Activated T-helper 2 cell treated with anti-CD3 and anti-CD28 coated beads, Interferon-gamma antibody, Interleukin-2, Interleukin-4, amounts not matched to agents 10 μg/mL and 5 μg/mL and 100 μg/mL, durations not matched to agents 14 hours and 24 hours and 36 hours (primary cell): ENCODE measurements at places on chromosomes 16 and 17. TPM values are rescaled to one million over a fixed set of nuclear protein-coding genes. Genes with fewer than 3 reads are reported as not detected.

DNA sequence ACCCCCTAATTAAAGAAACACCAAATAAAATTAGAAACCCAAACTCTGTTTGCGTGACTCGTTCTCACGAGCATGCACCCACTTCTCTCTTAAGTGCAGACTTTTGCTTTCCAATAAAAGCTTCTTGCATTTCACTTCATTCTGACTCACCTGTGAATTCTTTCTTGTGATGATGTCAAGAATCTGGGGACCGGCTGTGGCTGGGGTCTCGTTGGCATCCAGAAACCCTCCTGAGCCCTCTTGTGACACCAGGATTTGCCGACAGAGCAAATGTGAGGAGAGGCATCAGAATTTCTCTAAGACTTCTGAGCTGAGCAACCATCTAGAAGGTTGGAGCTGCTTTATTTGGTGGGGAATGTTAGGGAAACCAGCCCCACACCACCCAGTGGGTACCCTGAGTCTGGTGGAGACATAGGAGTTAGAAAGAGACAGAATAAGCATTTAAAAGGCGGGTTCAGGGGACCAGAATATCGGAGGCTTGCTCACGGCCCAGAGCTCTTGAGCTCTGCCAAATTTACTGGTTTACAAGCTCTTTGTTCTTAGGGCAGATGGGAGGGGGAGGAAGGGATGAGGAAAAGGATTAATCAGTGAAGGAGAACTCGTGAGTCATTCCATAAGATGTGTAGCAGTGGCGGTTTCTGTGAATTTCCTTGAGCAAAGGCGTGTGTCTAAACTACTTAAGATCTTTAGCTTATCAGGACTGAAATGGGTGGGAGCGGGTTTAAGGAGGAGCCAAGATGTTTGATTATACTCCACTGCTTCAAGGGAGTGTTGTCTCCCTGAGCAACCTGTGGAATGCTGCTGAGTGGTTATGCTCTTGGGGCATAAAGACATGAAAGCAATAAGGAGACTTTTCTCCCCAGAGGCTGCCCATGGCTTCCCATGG is 24.2 kb upstream of the TMC5 start:
- DNase-seq, result no peak

DNA sequence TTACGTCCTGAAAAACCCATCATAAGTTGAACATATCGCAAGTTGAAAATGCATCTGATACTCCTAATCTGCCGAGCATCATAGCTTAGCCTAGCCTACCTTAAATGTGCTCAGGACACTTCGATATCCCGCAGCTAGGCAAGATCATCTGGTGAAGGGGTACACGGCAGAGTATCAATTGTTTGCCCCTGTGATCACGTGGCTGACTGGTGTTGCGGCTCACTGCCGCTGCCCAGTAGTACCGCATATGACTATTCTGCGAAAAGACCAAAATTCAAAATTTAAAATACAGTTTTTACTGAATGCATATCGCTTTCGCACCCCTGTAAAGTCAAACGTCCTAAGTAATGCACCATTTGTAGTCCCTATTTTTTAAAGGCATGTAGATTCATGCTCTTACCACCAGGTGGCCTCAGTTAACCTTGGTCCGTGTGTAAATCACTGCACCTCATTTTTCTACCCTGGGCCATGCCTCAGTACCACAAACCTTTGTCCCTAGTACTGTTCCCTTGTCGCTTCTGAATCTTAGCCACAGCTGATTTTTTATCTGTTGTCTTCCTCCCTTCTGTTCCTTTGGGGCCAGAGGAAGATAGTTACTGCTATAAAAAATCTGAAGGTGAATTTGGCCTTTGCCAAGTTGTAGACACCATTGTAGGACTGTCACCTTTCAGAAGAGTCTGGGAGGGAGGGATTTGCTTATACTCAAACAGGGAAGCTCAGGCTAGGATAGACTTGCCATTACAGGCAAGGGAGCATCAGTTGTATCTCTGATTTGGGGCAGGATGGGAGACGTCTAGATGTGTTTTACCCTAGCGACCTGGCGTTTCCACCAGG is 34.4 kb downstream of the WWP2 start:
- DNase-seq, result no peak

- no peak for DNase-seq
Observed at GRCh38 chr17:65852911-65853310, 291.5 kb upstream of the AXIN2 start.

DNA sequence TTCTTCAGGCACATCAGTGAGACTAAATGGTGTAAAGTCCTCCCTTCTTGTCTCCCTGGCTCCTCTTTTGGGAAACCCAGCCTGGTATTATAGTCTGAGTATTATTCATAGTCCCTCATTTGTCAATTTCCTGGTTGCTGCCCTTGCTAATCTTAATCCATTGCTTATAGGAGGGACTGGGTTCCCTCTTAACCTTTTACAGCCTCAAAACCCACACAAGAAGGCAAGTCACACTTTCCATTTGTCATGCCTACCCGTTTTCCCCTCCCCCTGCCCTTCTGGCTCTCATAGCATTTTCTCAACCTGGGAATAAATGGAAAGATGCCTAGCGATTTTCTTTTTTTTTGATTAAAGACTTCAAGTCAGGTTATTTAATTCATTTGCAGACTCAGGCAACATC is 124.8 kb downstream of the MAP2K6 start:
- no peak for DNase-seq

DNA sequence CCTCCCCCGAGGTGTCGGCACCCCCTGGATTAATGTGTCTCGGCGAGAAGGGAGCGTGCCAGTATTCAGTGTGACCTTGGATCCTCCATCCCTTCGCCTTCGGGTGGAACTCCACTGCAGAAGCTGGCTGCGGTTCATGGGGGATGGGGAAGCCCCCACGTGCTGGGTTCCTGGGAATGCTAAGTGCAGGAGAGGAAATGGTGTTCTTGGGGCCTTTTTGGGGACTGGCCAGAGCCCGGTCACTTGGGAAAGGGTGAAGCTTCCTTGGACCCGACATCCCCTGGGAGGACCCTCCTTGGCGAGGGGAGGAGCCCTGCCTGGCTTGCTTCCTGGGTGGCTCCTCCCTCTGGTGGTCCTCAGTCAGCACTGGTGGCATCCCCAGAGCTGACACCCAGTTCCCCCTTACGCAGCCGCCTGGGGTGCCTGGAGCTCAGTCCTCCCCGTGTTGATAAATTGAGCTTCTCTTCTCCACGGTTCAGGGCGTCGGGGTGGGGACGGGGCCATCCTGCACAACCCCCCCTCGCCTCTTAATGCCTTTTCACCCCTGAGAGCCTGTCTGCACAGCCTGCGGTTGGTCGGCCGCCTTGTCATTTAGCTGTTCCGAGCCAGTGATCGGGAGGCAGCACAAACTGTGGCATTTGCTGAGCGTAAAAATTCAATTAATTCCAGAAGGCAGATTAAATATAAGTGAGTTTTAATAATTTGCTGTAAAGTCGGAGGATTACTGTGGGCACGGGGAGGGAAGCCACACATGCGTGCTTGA is 30.7 kb upstream of the GSE1 start:
- no peak for DNase-seq

DNA sequence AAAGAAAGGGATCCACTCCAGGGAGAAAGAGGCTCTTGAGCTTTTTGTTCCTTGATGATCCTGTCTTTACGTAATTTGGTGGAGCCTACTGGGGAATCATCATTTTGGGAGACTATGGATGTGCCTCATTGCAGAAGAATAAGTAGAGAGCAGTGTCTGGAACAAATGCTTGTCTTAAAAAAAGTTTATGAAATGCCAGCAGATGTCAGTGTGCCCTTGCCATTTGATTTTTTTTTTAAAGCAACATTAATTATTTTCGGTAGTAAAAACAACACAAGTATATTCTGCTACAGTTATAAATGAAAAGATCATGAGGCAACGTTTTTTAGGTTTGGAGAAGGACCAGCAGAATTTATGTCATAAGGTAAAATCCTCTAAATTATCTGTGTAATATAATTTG is 934.8 kb upstream of the EEF2KMT start:
- no peak for DNase-seq

DNA sequence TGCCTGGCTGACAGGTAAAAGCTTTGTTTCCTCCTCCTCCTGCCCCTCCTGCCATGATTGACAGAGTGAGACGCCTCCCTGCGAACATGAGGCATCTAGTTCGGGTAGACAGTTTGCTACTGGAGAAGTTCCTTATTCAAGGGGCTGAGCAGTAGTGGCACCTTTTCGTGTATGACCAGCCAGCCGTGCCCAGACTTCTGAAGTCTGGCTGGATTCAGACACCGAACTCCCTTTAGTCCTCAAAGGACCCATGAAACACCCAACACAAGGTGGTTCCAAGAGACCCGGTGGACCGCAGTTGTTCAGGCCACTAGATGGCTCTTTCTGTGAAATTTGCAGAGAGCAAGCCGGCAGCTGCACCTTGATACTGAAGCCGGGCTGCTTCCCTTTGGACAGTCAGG is 192.8 kb downstream of the XYLT1 start:
- DNase-seq, result no peak

GRCh38 chr17:13002761-13003453 is 14.9 kb downstream of the ELAC2 start:
- DNase-seq, result no peak

DNA sequence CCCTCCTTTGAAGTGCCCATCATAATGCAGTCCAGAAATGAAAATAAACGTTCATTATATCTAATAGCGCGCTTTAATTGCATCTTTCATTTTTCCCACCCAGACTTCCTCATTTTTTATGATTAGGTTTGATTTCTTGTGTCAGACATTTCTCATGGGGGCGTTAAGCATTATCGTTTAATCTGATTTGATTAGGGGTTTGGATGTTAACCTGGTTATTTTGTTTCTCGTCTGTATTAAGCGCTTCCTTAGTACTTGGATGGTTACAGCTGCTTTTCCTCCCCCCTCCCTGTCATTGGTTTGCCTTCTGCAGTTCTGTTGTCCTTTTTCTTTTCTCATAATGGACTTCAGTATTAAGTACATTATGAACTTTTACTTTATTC is 540 bp downstream of the MFSD11 start:
- DNase-seq, result no peak

DNA sequence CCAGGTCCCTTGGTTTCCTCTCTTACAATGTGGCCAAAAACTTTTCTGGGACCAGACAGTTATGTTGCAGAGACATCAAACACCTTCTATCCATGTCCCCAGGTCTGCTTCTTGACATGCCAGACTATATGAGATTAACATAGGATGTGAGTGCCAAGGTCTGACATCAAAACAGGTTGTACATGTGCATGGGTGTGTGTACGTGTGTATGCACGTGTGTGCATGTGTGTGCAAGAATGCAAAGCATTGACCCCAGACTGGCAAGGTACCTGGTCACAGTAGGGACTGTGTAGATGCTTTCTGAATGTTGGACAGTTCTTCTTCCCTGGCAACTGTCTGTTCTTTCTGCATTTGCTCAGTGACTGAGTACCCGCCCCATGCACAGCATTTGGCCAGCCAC is 85.6 kb downstream of the NDE1 start:
- no peak for DNase-seq

- no peak for DNase-seq
Observed at GRCh38 chr16:78584213-78584860, 484.9 kb downstream of the WWOX start.

DNA sequence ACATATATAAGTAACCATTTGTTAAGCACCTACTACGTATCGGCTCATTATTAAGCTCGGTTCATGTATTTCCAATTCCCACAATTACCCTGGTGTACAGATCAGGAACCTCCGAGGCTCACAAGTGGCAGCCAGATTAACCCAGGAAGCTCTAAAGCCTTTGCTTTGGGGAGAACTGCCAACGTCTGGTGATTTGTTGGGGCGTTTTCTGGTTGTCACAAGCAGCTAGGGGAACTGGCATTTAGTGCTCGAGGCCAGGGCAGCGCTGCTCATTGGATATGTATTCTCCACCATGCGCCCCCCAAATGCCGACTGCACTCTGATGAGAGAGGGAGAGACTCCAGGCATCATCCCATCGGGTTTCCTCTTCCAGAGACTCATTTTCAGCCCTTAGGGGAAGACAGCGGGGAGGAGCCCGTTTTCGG is 541 bp downstream of the ZNF18 start:
- no peak for DNase-seq

DNA sequence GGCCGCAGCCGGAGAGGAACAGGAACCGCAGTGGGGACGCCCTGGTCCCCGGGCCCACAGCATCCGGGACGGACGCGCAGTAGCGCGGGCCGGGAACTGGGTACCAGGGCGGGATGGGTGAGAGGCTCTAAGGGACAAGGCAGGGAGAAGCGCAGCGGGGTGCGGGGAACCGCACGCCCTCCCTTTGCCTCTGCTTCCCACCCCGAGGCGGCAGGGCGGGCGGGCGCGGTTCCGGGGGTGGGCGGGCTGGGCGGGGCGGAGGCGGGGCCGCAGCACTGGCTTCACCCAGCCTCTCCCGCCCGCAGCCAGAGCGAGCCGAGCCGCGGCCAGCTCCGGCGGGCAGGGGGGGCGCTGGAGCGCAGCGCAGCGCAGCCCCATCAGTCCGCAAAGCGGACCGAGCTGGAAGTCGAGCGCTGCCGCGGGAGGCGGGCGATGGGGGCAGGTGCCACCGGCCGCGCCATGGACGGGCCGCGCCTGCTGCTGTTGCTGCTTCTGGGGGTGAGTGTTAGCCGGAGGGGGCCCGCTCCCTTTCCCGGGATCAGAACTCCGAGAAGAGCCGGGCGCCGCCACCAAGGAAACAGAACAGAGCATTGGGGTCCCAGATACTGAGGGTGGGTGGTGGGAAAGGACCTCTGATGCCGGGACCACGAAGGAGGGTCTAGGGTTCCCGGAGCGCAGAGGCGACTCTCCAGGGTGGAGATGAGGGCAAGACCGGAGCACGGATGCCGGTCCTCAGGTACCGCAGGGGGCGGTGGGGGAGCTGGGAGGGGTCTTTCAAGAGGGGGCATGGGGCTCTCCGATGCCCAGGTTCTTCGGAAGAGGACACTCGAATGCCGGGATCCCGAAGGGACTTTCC is at the start of gene NGFR:
Gene NGFR, plus strand, starts transcription at position 308 of the 856 bp plus-strand sequence. Its CDS starts 125 bp downstream, at position 433.
- DNase-seq, result peak; percentile 51

DNA sequence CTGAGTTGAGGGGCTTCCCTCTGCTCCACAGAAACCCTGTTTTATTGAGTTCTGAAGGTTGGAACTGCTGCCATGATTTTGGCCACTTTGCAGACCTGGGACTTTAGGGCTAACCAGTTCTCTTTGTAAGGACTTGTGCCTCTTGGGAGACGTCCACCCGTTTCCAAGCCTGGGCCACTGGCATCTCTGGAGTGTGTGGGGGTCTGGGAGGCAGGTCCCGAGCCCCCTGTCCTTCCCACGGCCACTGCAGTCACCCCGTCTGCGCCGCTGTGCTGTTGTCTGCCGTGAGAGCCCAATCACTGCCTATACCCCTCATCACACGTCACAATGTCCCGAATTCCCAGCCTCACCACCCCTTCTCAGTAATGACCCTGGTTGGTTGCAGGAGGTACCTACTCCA is 26.0 kb downstream of the STH start:
- DNase-seq, result no peak

GRCh38 chr17:17719199-17719940 is 38.1 kb downstream of the RAI1 start:
- DNase-seq, result no peak

The PHOSPHO1 gene
- not detected in 2 replicates for total RNA-seq

The TERB1 gene
- total RNA-seq, result 0.34 TPM in 1 of 2 replicates, not detected in the other

The PITPNM3 gene
- total RNA-seq, result 0.52 and 1.1 TPM in 2 replicates

The HSF5 gene
- total RNA-seq, result 1.5 and 1.6 TPM in 2 replicates

The TBC1D3G gene
- not detected in 2 replicates for total RNA-seq

The RAD51C gene
- total RNA-seq, result 58.1 and 62.7 TPM in 2 replicates

The MRPL27 gene
- total RNA-seq, result 95.2 and 95.6 TPM in 2 replicates

The UTS2R gene
- 0.18 TPM in 1 of 2 replicates, not detected in the other for total RNA-seq

The ST6GALNAC1 gene
- 0.14 and 0.48 TPM in 2 replicates for total RNA-seq
